ENCODE measurements at places on chromosomes 2 and 18.
A peak's percentile ranks its signal among the peaks of the same experiment; 100 is the strongest.

- DNase-seq: no peak
These were observed 36.7 kb upstream of the ARL4C start for GRCh38 chr2:234533626-234534025.

DNA sequence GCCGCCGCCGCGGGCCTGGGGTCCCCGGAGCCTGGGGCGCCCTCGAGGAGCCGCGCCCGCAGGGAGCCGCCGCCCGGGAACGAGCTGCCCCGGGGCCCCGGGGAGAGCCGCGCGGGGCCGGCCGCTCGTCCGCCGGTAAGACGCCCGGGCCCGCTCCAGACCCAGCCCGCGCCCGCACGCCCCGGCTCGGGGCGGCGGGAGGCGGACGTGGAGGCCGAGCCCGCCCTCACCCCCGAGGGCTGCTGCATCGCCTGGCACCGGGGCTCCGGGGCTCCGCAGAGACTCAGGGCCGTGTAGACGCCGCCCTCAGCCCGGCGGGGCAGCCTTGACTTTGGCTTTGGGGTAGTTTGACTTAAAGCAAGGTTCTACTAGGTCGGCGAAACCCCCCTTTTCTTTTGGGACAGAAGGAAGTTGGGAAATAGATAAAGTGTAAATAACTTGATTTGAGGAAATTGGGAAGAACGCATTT is 335 bp downstream of the ERFE start:
- DNase-seq: no peak

DNA sequence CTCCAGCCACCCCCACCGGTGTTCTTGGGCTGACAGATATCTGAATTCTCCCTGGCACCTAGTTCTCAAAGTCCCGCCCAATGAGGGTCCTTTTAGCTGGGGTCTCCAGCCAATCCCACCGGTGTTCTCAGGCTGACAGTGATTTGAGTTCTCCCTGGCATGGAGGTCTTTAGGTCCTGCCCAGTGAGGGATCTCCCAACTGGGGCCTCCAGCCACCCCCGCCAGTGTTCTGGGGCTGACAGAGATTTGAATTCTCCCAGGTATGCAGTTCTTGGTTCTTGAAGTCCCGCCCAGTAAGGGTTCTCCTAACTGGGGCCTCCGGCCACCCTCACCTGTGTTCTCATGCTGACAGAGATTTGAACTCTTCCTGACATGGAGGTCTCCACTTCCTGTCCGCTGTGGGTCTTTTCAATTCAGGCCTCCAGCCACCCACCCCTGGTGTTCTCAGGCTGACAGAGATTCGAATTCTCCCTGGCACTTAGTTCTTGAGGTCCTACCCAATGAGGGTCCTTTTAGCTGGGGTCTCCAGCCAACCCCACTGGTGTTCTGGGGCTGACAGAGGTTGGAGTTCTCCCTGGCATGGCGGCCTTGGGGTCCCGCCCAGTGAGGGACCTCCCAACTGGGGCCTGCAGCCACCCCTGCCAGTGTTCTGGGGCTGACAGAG is 154.6 kb downstream of the ANKRD36 start:
- no peak for DNase-seq

DNA sequence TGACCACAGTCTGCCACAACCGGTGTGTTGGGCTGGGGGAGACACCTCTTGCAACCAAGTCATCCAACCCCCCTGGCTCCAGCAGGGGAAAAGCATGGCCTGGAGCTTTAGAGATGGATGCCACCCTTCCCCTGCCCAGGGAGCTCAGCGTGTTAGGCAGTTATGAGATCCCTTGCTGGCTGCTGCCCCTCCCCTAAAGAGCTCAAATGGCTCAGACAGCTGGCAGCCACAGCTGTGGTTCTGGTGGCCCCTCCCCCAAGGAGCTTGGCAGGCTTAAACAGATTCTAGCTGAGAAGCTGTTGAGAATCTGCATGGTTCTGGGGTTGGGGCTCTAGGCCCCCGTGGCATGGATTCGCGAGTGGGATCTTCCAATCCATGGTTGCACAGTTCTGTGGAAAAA is 64.7 kb downstream of the TEX51 start:
- DNase-seq: no peak

GRCh38 chr2:232966122-232966521 is 46.9 kb downstream of the NGEF start:
- peak; percentile 57 for DNase-seq
